GM23338 (cell line): ENCODE measurements at places on chromosomes 7 and 10.
A peak's percentile ranks its signal among the peaks of the same experiment; 100 is the strongest.

- DNase-seq: no peak
These were observed 73.7 kb downstream of the PIK3CG start for GRCh38 chr7:106938803-106939202.

DNA sequence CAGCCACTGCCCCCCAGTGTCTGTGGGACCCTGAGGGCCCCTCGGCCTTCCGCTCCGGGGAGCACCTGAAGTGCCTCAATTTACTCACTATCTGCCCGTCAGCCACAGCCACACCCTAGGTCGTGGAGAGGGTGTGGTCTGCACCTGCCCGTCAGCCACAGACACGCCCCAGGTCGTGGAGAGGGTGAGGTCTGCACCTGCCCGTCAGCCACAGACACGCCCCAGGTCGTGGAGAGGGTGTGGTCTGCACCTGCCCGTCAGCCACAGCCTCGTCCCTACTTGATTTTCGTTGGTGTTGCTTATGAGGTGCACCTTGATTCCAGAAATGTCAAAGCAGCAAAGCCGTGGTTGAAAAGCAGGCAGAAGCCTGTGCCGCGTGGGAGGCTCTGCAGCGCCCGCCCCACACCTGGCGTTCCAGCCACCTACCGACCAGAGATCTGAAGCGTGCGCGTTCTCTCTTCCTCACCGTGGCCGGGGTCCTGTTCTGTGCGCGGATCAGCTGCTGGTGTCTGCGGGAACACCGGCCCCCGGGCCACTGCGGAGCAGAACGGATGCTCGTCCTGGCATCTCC, 101.6 kb downstream of the DYNC2I1 start:
- peak; percentile 63 for DNase-seq

GRCh38 chr7:147805996-147806576, 784.5 kb upstream of the C7orf33 start:
- DNase-seq: no peak

GRCh38 chr10:72712136-72712535, 20.2 kb downstream of the MCU start:
- peak; percentile 27 for DNase-seq

- DNase-seq: no peak
These were observed 4.8 kb upstream of the OR6V1 start for GRCh38 chr7:143047326-143047725.

DNA sequence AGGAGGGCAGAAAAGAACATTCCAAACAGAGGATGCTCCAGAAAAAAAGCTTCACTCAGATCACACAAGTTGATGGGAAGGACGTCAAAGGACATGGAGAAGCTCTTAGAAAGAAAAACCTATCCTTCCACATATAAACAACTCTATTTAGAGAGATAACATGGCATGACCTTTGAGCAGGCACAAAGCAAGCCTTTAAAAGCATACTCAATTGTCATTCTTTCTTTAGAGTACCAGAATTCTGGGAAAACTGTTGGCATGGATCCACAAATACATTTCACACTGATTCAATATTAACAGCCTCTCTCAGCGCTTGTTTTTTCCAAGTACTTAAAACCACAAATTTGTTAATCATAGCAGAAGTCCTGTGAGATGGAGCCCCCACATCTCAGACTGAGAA, 7.3 kb upstream of the ABLIM1 start:
- no peak for DNase-seq

DNA sequence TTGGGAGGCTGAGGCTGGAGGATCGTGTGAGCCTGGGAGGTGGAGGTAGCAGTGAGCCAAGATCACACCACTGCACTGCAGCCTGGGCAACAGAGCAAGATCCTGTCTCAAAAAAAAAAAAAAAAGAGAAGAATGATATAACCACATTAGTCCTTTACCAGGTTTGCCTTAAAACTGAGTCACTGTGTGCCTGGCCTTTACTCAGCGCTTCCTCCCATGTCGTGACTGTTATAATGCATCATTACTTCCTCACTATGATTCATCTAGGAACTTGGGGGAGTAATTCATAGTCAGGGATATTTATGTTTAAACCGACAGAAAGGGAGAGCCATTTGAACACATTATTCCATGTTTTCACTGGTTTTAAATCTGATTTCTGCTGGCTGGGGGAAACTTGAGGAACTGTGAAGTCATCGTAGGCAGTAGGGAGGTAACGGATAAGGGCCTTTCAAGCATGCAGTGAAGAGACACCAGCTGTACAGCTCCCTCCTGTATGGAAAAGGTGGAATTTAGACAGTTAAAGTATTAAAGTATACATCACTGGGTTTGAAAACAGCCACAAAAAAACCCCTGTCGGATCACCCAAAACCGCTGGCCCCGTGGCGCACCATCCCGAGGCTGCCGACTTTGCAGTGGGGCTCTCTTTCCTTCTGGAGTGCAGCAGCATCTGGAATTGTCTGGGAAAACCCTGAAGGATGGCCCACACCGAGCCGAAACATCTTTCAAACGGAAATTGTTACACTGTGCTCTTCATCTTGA, 119.8 kb downstream of the NKX6-2 start:
- no peak for DNase-seq

DNA sequence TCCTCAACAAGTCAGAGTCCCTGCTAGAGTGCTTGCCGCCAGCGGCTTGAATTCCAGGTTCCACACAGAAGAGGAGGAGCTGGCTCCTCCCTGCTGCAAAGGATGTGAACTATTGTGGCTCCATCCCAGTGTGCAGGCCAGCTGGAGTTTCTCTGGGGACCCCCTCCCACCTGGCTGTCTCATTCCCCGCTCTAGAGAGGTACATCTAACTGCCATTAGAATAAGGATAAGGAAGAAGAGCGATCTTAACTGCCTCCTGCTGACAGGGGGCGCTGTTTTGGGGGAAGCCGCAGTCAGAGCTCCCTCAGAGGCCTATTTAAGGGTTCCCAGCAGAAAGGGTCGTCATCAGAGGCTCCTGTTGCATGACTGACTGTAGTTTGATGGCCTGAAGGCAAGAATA, 40.8 kb upstream of the HECW1 start:
- peak; percentile 94 for DNase-seq

GRCh38 chr7:50412973-50413372, 37.2 kb downstream of the FIGNL1 start:
- DNase-seq: no peak

GRCh38 chr10:88152728-88153133, 289.3 kb downstream of the PTEN start:
- no peak for DNase-seq

- no peak for DNase-seq
These were observed 46.5 kb downstream of the LHPP start for GRCh38 chr10:124508070-124508667.

GRCh38 chr7:95718577-95719410, 53.6 kb upstream of the DYNC1I1 start:
- DNase-seq: peak; percentile 11

DNA sequence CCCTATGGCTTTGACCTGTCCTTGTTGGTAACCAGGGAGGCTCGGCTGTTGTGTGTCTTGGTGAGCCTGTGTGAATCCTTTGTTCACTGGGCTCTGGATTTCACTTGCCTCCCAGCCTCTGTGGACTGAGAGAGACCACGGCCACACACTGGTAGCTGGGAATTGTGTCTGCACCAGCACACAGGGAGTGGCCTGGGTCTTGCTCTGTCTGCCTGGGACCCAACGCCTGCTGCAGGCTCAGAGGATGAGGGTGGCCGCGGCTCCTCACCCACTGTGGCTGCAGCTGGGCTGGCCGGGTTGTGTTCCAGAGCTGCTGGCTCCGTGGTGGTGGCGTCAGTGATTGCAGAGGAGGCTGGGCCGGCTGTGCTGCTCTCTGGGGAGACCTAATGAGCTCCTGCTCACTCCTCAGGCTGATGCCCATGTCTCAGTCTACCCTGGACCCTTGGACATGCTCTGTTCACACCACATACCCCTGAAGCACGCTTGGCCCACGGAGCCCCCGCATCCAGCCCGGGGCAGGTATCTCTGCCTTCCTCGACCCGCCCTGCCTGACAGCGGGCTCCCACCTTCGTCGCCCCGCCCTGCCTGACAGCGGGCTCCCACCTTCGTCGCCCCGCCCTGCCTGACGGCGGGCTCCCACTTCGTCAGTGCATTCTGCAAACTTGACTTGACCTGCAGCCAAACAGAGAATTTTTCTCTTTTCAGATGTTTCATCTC, 328.5 kb downstream of the ADARB2 start:
- DNase-seq: no peak

DNA sequence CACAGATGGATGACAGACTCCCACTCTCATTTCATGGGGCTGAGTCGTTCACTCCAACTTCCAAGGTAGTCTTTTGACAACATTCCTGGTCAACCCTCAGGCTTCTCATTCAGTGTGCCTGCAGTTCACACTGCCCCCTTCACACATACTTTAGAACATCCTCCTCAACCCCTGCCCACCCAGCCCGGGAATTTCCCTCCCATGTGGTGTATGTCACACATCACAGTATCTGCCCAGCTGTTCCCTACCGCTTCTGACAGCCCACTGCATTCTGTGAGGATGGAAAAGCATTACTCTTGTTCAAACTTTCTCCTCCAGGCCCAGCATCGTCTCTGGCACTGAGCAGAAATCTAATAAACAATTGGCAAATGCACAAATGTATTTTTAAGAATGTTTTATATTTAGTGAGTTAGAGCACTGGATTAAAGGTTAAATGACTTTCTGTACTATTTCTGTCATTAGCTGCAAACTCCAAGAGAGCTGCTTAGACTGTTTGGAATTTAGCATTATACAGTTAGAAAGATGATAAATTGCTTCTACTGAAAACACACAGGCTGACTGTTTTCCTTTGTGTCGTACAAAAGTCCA, 110.4 kb downstream of the SFMBT2 start:
- no peak for DNase-seq

GRCh38 chr7:155570171-155570958, 24.0 kb upstream of the CNPY1 start:
- DNase-seq: no peak

- DNase-seq: no peak
These were observed 40.7 kb downstream of the GRID2IP start for GRCh38 chr7:6510476-6511133.
